ENCODE measurements at places on chromosomes 5 and 9. TPM values are rescaled to one million over a fixed set of nuclear protein-coding genes. Genes with fewer than 3 reads are reported as not detected.

DNA sequence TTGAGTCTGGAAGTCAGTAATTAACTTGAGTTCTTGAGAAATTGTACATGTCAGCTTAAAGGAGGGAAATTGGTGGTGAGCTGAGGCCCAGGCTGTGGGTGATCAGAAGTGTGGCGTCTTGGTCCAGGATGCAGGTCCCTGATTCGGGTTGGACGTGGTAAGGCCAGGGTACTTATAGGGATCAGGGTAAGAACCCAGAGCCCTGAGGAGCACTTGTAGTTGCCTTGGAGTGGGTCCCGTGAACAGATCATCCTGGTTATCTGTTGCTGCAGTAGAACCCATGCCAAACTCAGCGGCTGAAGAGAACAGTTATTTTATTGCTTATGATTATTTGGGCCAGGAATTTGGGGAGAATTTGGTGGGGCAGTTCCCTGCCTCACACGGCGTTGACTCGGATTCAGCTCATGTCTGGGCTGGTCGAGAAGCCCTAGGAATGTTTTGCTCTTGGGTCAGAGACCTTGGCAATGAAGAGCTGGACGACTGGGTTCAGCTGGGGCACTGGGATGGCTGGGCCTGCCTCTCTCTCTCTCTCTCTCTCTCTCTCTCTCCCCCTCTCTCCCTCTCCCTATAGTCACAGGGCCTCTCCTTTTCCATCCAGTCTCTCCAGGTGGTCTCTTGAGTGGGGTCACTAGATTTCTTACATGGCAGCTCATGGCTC lies 73.1 kb downstream of the PDZD2 start:
- DNase-seq = no peak

- DNase-seq = no peak
Measured at GRCh38 chr5:152058267-152058666, 133.6 kb upstream of the GLRA1 start.

The MUSK gene
- total RNA-seq = 0.27 TPM

The KIF20A gene
- 12.8 TPM for total RNA-seq

The PLPP1 gene
- 30.6 TPM for total RNA-seq

- no peak for DNase-seq
Measured at GRCh38 chr9:136189394-136190236, 15.3 kb downstream of the LHX3 start.

GRCh38 chr9:72160446-72161123 lies 11.3 kb downstream of the GDA start:
- no peak for DNase-seq

- DNase-seq = no peak
Measured at GRCh38 chr5:153151558-153151957, 338.9 kb upstream of the GRIA1 start.

DNA sequence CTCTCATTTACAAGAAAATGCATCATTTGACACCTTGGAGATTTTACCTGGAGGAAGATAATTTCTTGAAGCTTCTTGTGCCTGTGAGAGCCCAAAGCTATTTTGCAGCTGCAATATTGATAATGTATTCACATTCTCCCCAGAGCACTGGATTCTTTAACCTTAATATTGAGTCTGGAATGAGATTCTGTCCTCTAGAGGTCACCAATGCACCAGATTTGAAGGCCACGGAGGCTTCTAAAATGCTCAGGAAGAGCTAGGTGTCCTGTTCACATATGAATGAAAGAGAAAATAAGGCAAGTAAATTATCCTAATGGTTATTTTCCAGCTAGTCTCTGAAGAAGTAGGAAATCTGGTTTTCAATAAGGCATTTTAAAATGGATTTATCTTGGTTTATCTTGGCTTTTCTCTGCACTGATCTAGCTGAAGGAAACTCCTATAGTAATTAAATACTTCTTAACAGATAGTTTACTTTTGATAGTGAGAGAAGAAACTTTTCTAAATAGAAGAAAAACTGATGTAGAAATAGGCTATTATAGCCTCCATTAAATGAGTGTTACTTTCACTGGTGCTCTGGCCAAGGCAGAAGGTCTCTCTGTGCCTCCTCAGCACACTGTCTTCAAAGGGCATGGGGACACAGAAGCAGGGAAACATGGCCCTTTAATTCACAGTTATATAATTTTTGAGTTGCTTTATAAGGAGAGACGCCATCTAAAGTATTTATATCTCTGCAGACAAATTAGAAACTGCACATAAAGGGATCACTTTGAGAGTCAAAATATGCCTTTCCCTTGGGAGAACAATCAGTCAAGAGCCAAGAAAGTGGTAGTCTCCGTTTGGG lies 297.0 kb upstream of the ACTBL2 start:
- DNase-seq = peak; percentile 12

The TLR4 gene
- total RNA-seq = 8.4 TPM

The TMC1 gene
- total RNA-seq = 0.45 TPM

DNA sequence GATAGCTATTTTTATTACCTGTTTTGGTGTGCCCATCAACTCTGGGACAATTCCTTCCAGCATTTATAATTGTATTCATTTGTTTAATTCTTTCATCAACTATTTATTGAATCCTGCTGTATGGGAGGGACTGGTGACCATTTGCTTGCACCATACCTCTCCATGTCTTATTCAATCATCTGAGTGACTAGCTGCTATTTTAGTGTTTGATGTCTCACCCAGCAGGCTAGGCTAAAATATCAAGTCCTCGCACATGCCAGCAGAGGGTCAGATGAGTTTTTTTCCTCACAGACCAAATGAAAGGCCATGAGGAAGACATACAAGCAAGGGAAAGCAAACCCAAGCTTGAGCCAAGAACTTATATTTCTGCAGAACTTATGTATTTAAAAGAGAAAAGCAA lies 63.9 kb downstream of the CETN3 start:
- DNase-seq = no peak
